ENCODE measurements at places on chromosomes 6 and 20.

- DNase-seq: no peak
Observed at GRCh38 chr6:32271429-32271828, 47.6 kb upstream of the NOTCH4 start.

DNA sequence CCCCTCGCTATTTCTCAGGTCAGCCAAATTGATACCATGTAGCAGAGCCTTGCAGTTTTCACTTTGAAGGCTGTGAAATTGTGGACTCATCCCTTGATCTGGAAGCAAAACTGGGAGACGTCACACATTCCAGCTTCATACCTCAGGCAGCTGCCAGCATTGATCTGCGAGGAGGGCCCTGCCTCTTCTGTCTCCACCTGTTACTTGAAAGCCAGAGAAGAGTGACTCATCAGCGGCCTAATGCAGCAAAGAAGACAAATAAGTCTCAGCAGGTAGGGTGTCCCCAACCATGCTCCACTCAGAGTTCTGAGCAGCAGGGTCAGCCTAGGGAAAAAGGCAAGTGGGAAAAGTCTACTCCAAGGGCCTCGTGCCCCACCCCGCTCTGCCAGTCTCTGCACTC is 69.4 kb upstream of the BMP2 start:
- DNase-seq: no peak

DNA sequence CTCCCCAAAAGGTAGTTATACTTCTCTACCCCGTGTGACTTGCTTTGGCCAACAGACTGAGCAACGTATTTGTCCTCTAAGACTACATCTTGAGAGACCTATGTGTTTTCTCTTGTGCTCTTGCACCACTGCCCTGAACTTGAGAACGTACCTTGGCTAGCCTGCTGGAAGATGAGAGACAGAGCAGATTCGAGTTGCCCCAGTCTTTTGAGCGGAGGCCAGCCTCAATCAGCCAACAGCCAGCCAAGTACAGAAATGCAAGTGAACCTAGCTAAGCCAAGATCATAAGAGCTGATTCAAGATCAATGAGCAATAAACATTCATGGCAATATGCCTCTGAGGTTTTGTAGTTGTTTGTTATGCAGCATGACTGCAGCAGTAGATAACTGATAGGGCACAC is 98.4 kb downstream of the PAK5 start:
- DNase-seq: no peak

DNA sequence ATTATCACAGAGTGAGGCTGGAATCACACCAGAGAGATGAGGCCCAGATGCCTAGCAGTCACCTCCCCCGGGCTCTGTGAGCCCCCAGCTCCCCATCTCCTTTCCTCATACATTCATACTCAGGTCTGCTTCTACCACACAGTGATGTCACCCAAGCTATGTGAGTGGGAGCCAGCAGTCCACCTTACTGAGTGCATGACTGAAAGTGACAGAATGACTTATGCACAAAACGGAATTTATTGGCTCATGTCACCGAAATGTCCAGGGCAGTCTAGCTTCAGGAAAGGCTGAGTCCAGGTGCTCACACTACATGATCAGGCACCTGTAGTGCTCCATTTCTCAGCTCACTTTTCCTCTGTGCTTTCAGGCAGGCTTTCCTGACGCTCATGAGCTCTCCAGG is 36.7 kb upstream of the CCN6 start:
- DNase-seq: no peak

- peak; percentile 24 for DNase-seq
Observed at GRCh38 chr6:138517635-138518034, 18.3 kb upstream of the NHSL1 start.

- DNase-seq: no peak
Observed at GRCh38 chr6:36326356-36326995, 10.2 kb downstream of the BNIP5 start.

DNA sequence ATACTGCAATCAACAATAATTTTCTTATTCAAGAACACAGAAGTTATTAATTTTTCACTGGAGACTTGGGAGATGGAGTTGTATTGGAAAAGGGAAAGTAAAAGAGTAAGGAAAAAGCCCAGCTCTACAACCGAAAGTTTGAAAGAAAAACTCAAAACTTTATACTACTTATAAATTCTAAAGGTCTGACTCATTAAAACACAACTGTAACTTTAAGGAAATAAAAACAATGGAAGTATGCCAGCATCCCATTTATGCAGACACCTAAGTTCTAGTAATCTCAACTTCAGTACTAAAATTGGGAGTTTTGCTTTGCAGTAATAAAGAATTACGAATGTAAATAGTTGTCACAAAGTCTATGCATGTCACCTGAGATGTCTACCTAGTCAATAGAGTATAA is 80.6 kb downstream of the IRAK1BP1 start:
- no peak for DNase-seq

DNA sequence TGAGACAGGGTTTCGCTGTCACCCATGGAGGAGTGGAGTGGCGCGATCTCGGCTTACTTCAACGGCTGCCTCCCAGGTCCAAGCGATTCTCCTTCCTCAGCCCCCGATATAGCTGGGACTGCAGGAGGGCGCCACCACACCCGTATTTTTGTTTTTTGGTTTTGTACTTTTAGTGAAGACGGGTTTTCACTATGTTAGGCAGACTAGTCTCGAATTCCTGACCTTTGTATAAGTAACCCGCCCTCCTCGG is 115.4 kb upstream of the BTN3A2 start:
- no peak for DNase-seq

GRCh38 chr6:124055963-124056362 is 252.3 kb downstream of the NKAIN2 start:
- DNase-seq: no peak

- DNase-seq: no peak
Observed at GRCh38 chr20:13098720-13099355, 90.1 kb downstream of the SPTLC3 start.

DNA sequence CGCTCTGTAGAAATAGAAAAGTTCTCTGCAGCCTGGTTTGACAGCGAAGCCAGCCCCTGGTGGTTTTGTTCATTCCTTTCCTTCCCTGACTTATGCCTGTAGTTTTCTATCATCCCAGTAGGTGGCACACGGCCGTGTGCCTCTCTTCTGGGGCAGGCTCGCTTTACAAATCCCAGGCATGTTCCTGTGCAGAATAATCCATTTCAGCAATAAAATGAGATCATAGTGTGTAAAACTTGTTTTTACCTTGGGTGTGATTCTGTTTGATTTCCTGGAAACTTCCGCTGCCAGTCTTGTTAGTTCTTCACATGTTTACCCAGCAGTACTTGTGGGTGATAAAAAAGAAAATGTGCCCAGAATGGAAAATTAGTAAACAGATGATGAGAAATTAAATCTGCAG is 7.4 kb upstream of the INSM1 start:
- peak; percentile 17 for DNase-seq

DNA sequence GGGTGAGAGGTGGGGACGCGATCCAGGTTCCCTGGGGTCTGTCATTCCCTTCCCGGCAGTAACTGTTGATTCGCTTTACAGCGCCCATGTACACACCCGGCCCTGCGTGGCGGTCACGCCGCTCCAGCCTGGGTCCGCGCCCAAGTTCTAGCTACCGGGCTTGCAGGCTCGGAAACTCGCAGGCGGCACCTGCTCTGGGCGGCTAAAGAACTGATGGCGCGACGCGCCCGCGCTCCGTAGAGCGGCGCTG is 1.4 kb upstream of the POU3F2 start:
- no peak for DNase-seq

DNA sequence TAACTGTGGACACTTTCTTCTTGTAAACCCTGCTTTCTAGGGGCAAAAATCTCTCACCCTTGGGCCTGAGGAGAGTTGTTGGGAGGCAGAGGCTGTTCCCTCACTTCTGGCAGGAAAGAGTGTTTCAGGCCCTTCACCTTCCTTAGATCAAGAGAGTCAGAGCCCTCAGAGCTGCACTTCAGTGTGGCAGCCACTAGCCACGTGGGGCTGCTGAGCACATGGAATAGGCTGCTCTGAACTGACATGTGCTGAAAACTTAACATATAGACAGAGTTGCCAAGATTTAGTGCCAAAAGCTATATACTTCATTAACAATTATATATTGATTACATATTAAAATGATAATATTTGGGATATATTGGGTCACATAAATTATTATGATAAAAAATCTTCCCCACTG is 4.4 kb upstream of the LMBRD1 start:
- no peak for DNase-seq

- no peak for DNase-seq
Observed at GRCh38 chr20:62802026-62802712, 2.5 kb upstream of the OGFR start.

DNA sequence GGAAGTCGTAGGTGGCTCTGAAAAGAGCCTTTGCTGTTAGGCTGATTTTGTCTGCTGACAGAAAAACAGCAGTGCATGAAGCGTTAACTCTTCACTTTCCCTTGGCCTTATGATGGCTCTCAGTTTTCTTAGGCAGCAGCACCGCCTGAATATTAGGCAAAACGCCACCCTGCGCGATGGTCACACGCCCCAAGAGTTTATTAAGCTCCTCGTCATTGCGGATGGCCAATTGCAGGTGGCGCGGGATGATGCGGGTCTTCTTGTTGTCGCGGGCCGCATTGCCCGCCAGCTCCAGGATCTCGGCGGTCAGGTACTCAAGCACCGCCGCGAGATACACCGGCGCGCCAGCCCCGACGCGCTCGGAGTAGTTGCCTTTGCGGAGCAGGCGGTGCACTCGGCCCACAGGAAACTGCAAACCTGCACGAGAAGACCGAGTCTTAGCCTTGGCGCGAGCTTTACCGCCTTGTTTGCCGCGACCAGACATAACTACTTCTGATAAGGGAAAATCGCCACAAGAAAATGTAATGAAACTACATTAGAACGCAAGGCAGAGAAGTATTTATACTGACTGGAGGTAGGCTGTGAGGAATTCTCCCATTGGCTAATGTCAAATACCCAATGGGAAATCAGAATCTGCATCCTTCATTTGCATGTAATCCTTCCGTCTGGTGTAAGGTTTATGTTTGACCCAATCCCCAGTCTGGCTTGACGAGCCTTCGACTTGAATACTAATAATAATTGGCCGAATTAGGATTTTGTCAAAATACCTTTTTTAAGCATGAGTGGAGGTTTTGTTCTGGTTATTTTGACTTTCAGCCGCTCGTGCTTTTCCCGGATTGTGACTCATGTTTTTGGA is 53.9 kb upstream of the HFE start:
- DNase-seq: peak; percentile 77

- no peak for DNase-seq
Observed at GRCh38 chr6:169903122-169903521, 151.7 kb downstream of the ERMARD start.

DNA sequence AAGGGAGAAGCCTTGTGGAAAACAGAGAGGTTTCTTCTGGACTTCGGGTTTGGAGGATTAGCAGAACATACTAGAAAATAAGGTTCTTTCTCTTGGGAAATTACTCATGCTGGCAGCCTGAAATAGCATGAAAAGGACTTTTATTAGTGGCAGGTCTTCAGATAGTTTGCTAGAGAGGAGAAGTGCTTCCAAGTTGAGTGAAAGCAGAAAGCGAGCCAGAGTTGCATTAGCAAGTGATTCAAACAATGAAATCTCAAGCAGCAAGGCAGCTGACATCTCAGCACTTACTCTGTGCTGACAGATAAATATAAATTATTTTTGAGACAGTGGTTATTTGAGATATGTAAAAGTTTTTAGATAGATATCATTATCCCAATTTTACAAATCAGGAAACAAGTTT is 91.9 kb downstream of the PLCB4 start:
- no peak for DNase-seq

DNA sequence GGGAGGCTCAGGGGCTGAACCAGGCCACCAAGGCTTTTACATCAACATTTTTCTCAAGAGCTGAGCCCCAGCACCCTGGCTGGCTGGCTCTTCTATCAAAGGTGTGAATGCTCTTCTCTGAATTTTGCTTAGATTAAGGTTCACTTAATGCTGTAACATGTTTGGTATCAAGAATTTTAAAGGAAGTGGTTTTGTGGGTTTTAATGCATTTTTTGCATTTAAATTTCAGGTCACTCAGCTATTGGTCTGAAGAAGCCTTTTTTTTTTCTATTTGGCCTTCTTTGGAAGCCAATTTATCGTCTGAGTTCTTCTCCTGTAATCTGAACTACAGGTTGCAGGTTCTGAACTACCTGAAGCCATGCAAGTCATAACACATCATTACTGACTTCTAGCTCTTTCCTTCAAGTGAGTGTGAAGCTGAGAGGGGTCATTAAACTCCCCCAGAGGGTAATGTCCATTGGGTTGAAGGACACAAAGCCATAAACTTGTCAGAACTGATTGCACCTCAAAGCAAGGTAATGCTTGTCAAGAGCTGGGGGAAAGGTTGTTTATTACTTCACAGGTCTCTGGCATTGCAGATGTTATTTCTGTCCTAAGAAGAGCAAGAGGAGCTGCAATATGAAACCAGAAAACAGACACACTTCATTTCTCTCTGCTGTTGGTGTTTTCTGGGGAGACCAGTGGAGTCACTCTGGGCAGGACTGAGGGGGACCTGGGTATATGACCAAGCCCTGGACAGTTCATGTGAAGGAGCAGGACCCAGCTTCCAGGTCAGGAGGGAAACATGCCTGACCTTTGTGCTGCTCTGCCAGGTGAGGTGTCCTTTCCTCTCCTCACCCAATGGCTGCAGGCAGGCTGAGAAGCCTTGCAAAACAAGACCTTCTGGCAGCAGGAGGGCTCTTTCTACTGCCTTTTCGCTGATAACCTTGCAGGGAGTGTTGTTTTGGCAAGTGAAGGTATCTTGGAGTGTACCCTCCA is 26.1 kb upstream of the NEDD9 start:
- no peak for DNase-seq

DNA sequence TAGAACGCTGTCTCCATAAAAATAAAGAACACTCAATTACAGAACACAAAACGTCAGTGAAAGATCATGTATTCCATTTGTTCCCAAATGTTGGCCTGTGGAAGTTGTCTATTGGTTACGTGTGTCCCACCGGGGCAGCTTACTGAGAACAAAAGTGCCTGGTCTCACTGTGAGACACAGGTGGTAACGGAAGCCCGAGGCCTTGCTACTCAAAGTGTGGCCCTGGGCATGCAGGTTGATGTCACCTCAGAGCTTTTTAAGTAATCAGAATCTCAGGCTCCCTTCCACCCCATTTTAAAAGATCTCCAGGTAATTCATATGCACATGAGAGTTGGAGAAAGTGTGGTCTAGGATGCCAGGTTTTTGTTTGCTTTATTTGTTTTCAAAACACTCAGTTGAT is 422.5 kb upstream of the OPRM1 start:
- no peak for DNase-seq

DNA sequence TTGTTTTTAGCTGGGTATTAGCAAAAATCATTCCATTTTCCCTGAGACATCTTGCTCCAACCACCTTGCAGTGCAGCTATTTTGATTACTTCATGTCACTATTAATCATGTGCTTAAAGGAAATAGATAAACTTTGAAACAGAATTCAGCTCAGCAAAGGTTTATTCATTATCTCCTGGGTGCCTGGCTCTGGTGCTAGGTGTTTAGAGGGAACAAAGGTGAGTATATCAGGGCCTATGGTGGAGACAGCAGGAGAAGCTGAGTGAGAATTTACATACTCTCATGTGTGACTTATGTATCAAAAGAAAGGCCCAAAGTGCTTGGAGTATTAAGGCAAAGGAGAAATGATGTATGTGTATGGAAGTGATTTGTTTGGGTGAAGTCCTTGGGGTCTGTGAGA is 63.8 kb upstream of the BMP2 start:
- no peak for DNase-seq
